AML-193 (cell line): ENCODE measurements at places on chromosomes 11 and 22.

DNA sequence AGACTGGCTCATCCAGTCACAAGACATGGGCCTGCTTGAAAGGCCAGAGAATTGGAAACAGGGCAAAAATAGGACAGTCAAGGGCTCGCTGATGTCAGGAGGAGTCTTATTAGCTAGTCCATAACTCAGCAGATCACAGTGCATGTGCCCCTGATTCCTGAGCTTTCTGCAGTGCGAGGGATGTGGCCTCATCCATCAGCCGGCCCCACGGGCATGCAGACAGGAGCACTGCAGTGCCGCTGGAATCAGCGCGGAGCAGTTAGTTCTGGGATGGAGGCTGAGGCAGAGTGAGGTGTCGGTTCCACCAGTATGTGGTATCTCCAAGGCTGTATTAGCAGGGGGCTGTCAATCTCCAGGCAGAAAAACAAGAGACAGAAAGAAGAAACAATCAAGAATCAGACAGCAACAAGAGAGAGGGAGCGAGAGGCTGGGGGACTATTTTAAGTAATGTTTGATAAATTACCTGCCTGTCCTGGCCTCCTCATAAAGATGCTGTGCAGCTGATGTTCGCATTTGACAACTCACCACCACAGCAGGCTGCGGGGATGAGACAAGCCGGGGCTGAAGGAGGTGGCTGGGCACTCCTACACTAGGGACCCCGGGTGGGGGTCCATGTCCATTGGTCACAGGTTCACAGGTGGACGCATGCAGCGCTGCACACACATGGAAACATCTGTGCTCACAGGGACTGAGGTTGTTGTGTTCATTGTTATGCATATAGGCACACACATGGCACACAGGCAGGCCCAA lies 167.2 kb downstream of the TRIM29 start:
- DNase-seq: no peak

DNA sequence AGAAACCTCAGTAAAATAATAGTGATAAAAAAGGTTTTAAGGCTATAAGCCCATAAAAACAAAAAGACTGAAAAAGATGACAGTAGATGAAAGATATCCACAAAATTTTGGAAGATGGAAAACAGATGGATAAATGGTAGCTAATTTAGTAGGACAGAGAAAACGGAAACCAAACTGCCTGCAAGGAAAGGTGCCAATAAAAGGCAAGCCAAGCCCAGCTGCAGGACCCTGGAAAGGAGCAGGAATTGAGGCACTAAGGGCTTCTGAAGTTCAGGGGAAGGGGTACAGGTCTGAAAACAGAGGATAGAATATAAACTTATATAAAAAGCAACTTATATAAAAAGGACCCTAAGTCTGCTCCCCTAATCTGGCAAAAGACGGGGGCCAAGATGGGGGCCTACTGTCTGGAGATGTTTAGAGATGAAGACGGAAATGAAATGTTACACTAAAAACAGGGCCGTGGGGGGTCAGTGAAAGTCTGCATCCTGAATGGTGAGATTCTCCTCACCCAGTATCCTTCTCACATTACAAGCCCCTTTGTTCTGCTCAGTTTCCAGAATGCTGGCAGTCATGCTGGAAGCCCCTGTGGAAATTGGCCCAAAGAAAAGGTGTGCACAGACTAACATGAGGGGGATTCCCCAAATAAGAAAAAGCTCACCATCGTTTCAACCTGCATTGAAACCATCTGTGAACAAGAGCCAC lies 269.3 kb upstream of the PITPNB start:
- DNase-seq: no peak

DNA sequence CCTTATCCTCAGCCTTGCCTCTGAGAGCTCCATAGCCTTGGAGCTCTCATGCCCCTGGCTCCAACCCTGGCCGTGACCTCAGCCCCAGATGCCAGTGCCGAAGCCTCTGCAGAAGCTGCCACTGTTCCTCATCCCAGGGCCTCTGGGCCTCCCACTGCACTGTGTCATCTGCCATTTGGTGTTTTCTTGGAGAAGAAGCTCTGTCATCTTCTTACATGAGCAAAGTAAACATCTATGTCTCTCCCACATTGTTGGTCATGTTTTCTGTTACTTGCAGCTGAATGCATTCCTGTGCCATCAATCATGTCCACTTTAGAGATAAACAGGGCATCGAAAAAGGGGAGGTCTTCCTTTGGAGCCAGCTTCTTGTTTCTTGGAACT lies 45.0 kb upstream of the FTH1 start:
- DNase-seq: no peak

DNA sequence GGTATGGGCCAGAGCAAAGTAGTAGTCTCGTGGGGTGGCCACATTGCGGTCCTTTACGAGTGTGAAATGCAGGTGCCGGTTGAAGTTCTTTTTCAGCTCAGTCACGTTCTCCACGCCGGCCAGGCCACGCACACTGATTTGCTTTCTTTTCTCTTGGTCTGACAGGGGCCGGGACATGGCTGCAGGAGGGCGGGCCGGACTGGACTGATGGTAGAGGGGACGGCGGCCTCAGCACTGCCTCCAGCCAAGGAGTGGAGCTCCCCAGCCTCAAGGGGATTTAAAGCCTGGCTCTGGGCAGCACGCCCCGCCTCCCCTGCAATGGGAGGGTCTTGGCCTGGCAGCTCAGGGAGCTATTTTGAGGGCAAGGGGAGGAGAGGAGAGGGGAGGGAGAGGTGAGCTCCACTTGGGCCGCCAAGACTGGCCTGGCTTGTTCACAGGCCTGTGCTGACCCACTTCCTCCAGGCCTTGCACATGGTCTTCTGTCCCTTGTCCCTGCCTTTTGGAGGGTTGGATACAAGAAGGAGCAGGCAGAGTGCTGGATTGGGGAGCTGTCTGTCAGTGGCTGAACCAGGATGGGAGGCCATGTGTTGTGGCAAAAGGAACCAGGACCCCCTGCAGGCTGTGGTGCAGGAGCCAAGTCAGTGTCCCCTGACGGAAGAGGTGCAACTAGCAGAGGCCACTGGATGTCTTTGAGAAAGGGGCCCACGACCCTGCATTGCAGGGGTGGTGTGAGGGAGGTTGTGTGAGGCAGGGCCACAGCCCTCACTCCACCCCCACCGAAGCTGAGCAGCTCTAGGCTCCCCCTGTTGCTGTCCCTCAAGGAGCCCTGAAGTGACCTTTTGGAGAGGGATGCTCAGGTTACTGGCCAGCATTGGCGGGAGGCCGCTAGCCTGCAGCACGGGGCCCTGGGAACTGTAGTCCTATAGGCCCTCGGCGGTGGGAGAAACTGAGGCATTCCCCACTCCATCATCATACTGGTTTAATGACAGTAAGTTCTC lies at the start of gene PYGM:
Gene PYGM (minus strand): TSS at position 253 of the 998 bp plus-strand sequence. CDS start 76 bp downstream, at position 177.
- DNase-seq: no peak

GRCh38 chr22:33848251-33848650 lies 72.0 kb downstream of the LARGE1 start:
- no peak for DNase-seq

GRCh38 chr22:45235851-45236342 lies 4.8 kb downstream of the KIAA0930 start:
- no peak for DNase-seq

DNA sequence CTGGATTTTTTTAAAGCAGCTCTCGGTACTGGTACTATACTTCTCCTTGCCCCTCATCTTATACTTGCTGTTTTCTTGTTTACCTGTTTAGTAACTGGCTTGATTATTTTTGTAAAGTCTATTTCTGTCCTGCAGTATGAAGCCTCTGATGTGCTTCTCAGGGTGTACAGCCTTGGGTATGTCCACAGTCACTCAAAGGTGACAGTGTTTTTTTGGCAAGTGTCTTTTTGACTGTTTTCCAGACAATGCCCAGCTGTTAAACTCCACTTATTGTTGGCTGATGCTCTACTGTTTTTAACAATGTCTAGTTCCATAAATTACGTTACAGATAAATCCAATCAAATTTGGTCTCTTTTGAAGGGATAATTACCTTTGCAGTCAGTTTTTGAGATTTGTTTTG lies 475.2 kb downstream of the JRKL start:
- DNase-seq: no peak

GRCh38 chr11:70583781-70584218 lies 185.5 kb downstream of the CTTN start:
- no peak for DNase-seq

DNA sequence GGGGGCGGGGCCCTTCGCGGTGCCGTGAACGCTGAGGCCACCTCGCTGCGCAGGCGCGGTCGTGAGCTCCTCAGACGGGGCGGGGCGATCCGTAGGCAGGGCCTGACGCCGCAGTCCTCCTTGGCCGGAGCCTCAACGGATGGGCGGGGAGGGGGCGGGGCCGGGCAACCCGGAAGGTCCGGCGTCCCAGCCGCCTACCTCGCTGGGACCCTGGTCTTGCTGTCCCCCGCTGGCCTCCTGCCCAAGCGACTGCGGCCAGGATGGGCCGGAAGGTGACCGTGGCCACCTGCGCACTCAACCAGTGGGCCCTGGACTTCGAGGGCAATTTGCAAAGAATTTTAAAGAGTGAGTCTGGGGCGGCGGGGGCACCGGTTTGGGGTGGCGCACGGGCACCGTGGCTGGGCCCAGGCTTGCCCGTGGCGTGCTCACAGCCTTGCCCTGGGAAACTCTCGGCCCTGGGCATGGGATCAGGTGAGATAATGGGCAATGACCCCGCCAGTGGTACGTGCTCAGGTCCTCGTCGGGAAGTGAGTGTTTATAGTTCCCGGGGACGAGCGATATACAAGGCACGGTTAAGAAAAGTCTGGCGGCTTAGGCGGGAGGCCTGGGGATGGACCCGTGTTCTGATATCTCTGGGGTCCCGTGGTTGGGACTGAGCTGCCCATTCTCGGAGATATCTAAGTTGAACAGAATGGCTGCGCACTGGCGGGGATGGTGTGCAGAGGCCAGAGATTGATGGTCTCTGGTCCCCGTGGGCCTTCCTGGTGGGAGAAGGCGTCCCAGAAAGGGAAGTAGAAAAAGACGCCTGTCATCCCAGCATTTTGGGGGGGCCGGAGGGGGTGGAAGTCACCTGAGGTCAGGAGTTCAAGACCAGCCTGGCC lies at the start of gene NADSYN1:
Gene NADSYN1 (plus strand): TSS at position 167 of the 881 bp plus-strand sequence. CDS start 94 bp downstream, at position 261.
- DNase-seq: peak; percentile 78

GRCh38 chr11:120182790-120183491 lies 27.9 kb upstream of the OAF start:
- DNase-seq: no peak

- no peak for DNase-seq
These were observed 686.6 kb downstream of the LUZP2 start for GRCh38 chr11:25183411-25183810.

DNA sequence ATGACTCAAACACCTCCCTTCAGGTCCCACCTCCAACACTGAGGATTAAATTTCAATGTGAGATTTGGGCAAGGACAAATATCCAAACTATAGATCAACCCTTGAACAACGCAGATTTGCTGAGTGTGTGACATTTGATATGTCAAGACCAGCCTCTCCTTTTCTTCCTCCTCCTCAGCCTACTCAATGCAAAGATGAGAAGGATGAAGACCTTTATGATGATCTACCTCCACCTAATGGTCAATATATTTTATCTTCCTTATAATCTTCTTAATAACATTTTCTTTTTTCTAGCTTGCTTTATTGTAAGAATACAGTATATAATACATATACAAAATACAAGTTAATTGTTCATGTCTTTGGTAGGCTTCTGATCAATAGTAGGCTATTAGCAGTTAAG lies 67.5 kb upstream of the MPPED2 start:
- no peak for DNase-seq

- no peak for DNase-seq
These were observed 30.5 kb downstream of the KIAA0930 start for GRCh38 chr22:45210174-45210573.

- no peak for DNase-seq
These were observed 109.7 kb upstream of the USP47 start for GRCh38 chr11:11732116-11732515.

GRCh38 chr11:95268391-95268790 lies 37.4 kb upstream of the SESN3 start:
- DNase-seq: no peak

GRCh38 chr22:42673898-42674401 lies 24.8 kb upstream of the CYB5R3 start:
- DNase-seq: no peak

- DNase-seq: peak; percentile 19
These were observed 11.7 kb downstream of the OSBPL5 start for GRCh38 chr11:3153291-3153861.

DNA sequence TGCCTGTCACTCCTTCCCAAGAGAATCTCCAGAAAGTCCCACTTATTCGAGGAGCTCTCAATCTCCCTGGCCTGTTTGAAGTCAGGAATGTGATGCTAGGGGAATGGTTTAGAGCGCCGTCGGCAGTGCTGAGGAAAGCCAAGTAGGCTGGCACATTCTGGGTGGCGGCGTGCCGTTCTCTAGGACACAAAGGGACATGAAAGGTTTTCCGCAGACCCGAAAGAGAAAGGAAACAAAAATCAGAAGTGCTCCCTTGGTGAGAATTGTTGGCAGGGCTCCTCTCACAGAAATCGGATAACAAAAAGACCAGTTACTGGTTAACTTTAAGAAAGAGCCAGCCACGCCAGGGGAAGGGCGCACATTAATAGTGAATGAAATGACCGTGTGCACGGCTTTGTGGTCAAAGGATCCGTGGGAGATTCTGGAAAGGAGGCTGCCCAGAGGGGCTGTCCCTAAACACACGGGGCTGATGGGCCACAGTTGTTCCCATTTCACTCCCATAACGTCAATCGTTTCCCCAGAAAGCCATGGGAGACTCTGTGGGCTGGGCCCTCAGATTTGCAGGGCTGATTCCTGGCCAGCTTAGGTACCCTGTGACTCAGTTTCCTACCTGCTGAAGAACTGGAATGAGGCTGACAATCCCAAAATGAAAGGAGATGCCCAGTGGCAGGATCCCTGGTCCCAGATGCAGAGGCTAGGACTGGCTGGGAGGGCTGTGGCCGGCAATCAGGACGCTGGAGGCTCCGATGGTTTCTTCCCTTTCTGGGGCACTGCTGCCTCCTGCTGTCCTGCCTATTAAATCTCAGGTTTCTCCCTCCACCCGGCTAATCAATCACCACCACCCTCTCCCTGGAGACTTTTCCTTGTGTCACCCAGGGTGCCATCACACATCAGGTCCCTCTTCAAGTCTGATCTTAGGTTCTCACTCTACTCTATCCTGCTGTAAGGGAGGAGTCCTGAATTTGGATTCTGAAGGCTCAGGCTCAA lies 82.3 kb downstream of the RCN1 start:
- no peak for DNase-seq

- peak; percentile 5 for DNase-seq
These were observed 13.5 kb upstream of the TMA7B start for GRCh38 chr22:39946503-39947219.

GRCh38 chr11:113849713-113850112 lies 25.7 kb downstream of the USP28 start:
- DNase-seq: no peak

- DNase-seq: no peak
These were observed 51.6 kb downstream of the SMIM38 start for GRCh38 chr11:69207165-69207889.

DNA sequence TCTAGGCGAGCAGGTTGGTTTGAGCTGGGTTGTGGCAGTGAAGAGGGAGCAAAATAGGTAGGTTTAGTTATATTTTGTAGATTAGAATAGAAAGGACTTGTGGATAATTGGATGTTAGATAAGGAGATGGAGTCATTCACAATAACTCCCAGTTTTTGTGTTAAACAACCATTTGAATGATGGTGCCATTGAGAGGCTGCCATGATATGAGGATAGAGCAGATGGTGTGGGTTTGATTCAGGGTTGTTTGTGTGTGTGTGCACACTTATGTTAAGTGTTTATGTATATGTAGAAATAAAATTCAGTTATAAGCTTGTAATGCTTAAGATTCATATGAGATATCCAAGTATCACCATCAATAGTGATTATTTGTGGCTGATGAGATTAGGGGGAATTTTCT lies 166.6 kb downstream of the NXPE2 start:
- no peak for DNase-seq
